Keratinocyte (primary cell): ENCODE measurements at places on chromosomes 11 and 22.
A peak's percentile ranks its signal among the peaks of the same experiment; 100 is the strongest.

GRCh38 chr11:11243590-11244469 lies 109.2 kb downstream of the CSNK2A3 start:
- H3K4me3 ChIP-seq: no peak overlapping the region
- H3K36me3 ChIP-seq: no peaks in the 10 kb centered on the region
- no peak for DNase-seq
- H3K4me1 ChIP-seq: peaks cover 9% of the 10 kb centered on the region

DNA sequence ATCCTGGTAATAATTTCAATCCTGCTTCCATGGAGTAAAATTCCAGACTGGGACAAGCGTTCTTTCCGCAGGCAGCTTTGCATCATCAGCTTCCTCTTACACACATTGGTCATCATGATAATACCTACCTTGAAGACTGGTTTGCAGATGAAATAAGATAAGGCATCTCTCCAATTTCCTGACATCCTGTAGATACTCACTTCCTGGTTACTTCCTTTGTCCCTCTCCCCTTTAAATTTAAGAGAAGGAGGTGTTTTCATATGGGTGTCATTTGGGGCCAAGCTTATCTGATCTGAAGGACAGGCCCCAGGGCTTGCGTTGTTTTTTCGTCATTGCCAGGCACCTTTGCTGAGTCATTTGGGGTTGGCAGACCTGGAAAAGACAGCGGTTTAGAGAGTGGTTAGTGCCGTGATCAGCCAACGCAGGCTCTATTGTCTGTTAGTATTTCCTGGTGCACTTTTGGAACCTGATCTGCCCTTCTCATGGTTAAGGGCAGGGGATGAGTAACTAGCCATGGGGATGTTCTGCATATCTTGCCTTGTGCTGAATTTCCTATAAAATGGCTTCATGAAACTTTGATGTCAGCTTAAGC lies 24.1 kb downstream of the GRAMD1B start:
- H3K27ac ChIP-seq: no peak overlapping the region
- no peak overlapping the region for H3K4me3 ChIP-seq
- peak; percentile 17 for DNase-seq
- no peaks in the 10 kb centered on the region for H3K27me3 ChIP-seq
- peaks cover 12% of the 10 kb centered on the region for H3K4me1 ChIP-seq

GRCh38 chr11:120756931-120757330 lies 245.4 kb downstream of the GRIK4 start:
- H3K4me1 ChIP-seq: no peaks in the 10 kb centered on the region
- H3K27ac ChIP-seq: no peak overlapping the region
- DNase-seq: no peak
- peaks cover 7% of the 10 kb centered on the region for H3K27me3 ChIP-seq
- no peaks in the 10 kb centered on the region for H3K36me3 ChIP-seq
- H3K4me3 ChIP-seq: no peak overlapping the region

- peaks cover 7% of the 10 kb centered on the region for H3K36me3 ChIP-seq
- no peak overlapping the region for H3K4me3 ChIP-seq
- H3K27ac ChIP-seq: no peak overlapping the region
- no peaks in the 10 kb centered on the region for H3K4me1 ChIP-seq
These were observed 19.7 kb upstream of the DNAJB13 start for GRCh38 chr11:73931039-73931645.

GRCh38 chr11:72712168-72712751 lies 38.0 kb upstream of the PDE2A start:
- H3K27ac ChIP-seq: no peak overlapping the region
- peaks cover 9% of the 10 kb centered on the region for H3K4me1 ChIP-seq
- DNase-seq: no peak
- H3K27me3 ChIP-seq: no peaks in the 10 kb centered on the region
- peaks cover 36% of the 10 kb centered on the region for H3K36me3 ChIP-seq

GRCh38 chr22:50506611-50507420 lies 686 bp downstream of the LMF2 start:
- H3K27me3 ChIP-seq: no peaks in the 10 kb centered on the region
- H3K4me1 ChIP-seq: peaks cover 17% of the 10 kb centered on the region
- peak overlapping the region; percentile 74 for H3K27ac ChIP-seq
- DNase-seq: no peak

DNA sequence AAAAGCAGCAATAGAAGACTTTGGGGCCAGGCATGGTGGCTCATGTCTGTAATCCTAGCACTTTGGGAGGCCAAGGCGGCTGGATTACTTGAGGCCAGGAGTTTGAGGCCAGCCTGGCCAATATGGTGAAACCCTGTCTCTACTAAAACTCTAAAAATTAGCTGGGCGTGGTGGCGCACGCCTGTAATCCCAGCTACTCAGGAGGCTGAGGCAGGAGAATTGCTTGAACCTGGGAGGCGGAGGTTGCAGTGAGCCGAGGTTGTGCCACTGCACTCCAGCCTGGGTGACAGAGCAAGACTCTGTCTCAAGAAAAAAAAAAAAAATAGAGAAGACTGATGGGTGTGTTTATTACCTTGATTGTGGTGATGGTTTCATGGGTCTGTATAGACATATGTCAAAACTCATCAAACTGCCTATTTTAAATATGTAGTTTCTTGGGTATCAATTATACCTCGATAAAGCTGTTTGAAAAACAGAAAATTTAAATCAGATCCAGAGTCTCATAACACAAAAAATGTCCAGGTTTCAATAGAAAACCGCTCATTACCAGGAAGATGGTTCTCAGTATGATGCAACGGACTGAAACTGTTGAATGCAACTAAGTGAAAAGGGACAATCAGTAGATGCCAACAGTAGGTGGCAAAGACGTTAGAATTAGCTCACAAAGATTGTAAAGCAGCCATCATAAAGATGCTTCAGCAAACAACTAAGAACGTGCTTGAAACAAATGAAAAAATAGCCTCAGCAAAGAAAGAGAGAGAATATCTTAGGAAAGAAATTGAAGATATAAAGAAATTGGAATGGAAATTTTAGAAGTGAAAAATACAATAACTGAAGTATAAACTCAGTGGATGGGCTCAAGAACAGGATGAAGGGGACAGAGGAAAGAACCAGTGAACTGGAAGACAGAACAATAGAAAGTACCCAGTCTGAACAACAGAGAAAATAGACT lies 33.1 kb upstream of the SEPTIN5 start:
- no peaks in the 10 kb centered on the region for H3K4me1 ChIP-seq
- H3K36me3 ChIP-seq: no peaks in the 10 kb centered on the region
- no peak overlapping the region for H3K4me3 ChIP-seq
- peaks cover 10% of the 10 kb centered on the region for H3K27me3 ChIP-seq
- no peak overlapping the region for H3K27ac ChIP-seq

GRCh38 chr22:49240016-49240380 lies 587.7 kb downstream of the BRD1 start:
- H3K4me3 ChIP-seq: no peak overlapping the region
- H3K36me3 ChIP-seq: no peaks in the 10 kb centered on the region
- H3K4me1 ChIP-seq: no peaks in the 10 kb centered on the region
- H3K27me3 ChIP-seq: no peaks in the 10 kb centered on the region

DNA sequence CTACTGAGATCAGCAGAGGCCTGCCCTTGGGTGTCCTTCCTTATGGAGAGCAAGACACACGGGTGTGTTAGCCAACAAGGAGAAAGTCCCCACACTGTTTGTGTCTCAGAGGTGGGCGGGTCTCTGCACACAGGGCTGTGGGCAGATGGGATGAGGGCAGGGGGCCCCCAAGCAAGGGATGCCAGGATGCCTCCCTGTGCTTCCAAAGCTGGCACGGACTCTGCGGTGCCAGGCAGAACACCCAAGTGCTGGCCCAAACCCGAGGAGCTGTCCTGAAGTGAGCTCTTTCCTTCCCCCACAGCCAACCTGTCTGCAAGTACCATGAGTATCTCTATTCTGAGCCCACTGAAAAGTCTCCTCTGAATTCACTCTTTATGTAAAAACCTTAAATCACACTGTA lies 273.3 kb downstream of the CTTN start:
- H3K27ac ChIP-seq: no peak overlapping the region
- no peaks in the 10 kb centered on the region for H3K27me3 ChIP-seq
- DNase-seq: no peak
